ENCODE measurements at places on chromosomes 1 and 21.

GRCh38 chr21:30515681-30516080 lies 13.7 kb upstream of the KRTAP19-5 start:
- DNase-seq, result no peak

DNA sequence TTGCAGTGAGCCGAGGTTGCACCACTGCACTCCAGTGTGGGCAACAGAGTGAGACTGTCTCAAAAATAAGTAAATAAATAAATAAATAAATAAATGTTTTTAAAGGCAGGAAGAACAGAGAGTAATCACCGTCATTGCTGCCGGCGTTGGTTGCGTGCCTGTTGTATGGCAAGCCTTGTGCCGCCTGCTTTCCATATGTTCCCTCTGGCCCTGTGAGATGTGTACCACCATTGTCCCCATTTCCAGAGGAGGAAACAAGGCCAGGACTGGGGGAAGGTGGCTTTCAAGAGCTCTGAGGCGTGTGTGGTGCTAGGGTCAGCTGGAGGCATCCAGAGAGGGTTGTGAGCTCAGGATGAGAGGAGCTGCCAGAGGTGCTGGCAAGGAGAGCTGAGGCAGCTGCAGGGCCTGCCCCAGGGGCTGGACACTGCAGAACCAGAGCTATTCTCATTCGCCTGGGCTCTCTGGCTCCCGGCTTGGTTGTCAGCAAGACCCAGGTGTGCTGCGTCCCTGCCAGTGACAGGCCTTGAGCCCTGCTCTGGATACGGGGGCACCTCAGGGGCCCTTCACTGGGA lies 5.2 kb upstream of the MARCKSL1 start:
- no peak for DNase-seq

- no peak for DNase-seq
Observed at GRCh38 chr1:204961765-204962419, 81.1 kb upstream of the CNTN2 start.

DNA sequence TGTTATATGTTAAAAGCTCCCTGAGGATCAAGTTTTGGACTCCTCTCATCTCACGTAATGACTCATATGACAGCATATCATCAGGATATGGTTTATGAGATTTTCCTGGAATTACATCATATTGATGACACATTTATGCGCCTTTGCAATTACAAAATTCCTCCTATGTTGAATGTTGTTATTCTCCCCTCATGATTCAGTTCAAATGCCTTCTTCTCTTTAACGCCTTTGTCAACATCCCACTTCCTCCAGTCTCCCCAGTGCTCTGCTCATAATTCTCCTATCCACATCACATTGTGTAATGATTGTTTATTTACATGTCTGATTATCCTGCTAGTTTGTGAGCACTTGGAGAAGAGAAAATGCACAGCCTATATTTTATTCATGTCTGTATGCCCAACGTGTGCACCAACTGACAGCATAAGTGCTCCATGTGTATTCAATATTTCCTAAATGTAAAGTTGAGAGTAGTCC lies 80.9 kb upstream of the BACH1 start:
- no peak for DNase-seq

GRCh38 chr1:9293533-9294404 lies 1.1 kb downstream of the SPSB1 start:
- peak; percentile 28 for DNase-seq

- DNase-seq, result no peak
Observed at GRCh38 chr1:172460177-172460576, 16.3 kb upstream of the PIGC start.

DNA sequence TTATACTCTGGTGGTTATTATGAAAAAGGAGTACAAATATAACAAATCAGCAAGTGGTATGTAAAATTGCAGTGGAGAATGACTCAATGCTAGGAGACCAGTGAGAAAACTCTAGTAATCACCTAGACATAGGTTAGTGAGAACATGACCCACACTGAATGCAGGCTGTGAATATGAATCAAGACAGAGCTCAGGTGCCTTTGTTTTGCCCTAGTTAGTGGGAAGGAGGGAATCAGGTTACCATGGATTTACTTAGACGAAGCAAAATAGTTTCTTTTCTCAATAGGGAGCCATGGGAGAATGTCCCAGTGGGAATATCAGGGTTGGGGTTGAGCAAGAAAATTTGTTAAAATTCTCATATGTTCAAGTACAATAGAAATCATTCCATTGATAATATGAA lies 10.6 kb upstream of the GCLM start:
- no peak for DNase-seq

DNA sequence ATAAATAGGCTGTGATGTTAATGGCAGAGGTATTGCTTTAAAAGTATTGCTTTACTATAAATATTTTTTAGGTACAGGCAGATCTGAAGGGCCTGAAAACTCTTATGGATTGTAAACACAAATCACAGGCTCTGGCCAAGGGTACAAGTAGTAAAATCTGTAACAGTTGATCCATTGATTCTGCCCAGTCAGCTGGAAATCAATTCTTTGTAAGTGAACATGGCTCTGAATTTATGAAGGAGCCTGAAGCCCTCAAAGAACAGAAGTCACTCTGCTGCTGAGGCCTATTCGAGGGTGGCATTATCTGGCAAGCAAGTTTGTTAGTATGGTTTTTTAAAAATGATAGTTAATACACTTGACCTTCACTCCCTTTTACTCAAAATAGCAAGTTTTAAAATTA lies 834.0 kb upstream of the TMPRSS15 start:
- DNase-seq, result no peak

GRCh38 chr1:56496821-56497772 lies 82.3 kb downstream of the PLPP3 start:
- DNase-seq, result no peak

DNA sequence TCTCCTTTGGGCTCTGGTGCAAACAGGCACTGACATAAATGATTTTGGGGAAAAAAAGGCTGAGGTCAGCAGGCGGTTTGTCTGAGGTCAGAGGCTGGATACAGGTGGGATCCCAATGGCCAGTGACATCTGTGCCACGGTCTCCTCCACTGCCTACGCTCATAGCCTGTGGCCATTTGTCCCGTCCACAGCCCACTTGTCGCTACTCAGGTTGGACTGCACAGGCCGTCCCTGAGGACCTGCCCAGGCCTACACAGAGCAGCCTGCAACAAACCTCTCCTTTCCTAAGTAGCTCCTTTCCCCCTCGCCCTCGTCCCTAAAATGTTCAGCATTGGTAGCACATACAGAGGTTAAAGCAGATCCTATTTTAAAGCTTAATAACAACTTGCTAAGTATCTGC lies 150.7 kb downstream of the ZBTB18 start:
- DNase-seq, result no peak

DNA sequence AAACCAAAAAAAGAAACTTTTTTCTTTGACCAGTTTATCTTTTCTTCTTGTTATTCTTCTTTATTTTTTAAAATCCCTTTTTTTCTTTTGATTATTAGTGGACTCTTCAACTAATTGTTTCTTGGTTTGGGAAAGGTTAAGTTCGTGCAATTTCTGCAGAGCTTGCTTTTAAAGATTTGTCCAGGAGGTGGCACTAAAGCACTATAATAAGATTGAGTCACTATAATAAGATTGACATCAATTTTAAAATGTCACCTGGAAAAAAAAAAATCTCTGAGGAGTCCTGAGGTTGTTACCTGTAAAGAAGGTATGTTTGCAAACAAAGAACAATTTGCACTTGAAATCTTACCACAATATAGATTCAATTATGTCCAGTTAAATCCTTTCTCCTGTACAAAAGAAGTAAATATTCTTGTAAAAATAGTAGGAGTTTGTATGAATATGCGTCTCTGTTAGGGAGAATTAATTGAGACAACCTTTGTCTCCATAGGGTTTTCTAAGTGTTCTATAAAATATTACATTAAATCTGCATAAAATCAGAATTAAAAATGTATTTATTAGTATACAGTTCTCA lies 166.7 kb downstream of the ADGRL4 start:
- DNase-seq, result no peak

DNA sequence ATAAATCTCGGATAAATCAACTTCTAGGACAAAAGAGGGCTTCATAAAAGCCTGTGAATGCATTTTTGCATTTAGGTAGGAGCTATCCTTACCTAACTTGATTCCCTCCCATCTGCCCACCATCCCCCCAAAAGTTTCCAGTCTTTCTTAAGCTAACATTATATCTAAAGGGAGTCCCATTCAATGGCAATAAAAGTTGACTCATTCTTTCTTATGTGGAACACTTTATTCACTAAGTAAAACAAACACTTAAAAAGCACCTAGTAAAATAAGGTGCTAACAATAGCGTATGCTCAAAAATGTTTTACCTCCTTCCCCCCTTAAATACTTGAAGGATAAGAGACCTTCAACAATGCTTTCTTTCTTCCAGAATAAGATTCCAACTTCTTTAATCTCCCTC lies 83.8 kb downstream of the GON4L start:
- DNase-seq, result no peak

GRCh38 chr1:108071601-108072000 lies 106.6 kb upstream of the VAV3 start:
- no peak for DNase-seq

- DNase-seq, result peak; percentile 10
Observed at GRCh38 chr21:35400233-35400939, 351.3 kb upstream of the RUNX1 start.

DNA sequence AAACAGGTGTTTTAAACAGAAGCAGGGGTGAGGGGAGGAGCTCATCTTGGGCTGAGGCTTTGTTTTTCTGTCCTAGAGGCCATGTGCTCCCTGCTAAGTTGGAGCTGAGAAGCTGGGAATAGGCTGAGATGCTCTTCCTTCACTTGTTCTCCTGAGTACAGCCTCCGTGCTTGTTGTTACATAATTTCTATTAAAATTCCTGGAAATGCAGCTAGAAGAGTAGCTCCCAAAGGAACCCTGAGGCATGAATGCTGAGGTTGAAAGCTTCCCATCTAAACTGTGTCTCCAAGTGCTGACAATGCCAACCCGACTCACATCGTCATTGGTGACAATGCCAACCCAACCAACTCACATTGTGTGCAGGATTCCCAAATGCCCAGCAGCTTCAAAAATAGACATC lies 12.6 kb upstream of the ITPKB start:
- no peak for DNase-seq

- no peak for DNase-seq
Observed at GRCh38 chr1:78033797-78034172, 12.0 kb upstream of the GIPC2 start.

GRCh38 chr1:27071049-27071416 lies 58.4 kb upstream of the TENT5B start:
- DNase-seq, result no peak

- DNase-seq, result no peak
Observed at GRCh38 chr1:202304375-202304774, 37.4 kb downstream of the UBE2T start.

DNA sequence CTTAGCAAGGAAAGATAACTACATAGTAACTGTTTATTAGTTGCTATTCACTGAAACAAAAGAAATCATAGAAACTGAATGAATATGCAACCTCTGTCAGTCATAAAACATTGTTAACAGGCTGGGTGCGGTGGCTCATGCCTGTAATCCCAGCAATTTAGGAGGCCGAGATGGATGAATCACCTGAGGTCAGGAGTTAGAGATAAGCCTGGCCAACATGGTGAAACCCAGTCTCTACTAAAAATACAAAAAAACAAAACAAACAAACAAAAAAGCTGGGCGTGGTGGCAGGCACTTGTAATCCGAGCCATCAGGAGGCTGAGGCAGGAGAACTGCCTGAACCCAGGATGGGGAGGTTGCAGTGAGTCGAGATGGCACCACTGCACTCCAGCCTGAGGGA lies 44.1 kb downstream of the CRB1 start:
- no peak for DNase-seq

GRCh38 chr1:234188454-234188792 lies 184.8 kb upstream of the COA6 start:
- DNase-seq, result no peak

DNA sequence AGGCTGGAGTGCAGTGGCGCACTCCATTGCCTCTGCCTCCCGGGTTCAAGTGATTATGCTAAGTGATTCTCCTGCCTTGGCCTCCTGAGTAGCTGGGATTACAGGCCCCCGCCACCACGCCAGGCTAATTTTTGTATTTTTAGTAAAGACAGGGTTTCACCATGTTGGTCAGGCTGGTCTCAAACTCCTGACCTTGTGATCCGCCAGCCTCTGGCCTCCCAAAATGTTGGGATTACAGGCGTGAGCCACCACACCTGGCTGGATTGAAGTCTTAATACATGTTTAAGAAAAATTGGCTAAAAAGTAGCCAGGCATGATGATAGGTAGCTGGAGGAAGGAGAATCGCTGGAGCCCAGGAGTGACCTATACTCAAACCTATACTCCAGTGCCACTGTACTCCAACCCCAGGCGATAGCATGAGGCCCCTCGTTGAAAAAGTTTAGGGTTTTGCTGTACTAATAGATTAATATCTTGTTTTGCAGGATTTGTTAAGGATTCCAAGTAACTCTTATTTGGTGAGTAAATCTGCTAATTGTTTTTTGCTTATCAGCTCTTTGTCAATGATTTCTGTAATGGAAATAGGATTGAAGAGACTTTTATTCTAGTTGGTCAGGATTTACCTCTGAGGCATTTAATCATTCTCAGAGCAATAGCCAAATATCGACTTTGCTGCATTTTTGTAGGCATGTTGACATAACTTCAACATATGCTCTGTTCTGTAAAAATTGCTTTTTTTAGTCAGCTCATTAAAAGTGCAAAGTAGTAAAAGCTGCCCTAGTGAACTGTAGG lies 2.0 kb downstream of the RCC1 start:
- no peak for DNase-seq

DNA sequence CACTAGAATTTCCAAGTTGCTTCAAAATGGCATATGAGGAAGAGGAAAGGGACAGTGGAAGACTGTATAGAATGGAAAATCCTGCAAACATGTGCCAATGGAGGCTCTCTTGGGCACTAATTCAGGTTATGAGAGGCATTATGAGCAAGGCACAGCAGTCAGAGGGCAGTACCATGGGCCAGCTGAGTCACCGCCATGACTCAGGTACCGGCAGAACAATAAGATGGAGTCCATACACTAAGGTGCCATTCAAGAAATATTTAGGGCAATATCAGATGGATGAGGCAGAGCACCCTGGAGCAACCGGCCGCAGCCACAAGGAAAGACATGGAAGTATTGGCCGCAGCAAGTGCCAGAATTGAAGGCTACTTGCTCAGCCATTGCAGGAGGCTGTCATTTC lies 25.6 kb upstream of the VAV3 start:
- no peak for DNase-seq

- DNase-seq, result no peak
Observed at GRCh38 chr1:22332795-22333499, 118.7 kb upstream of the ZBTB40 start.

DNA sequence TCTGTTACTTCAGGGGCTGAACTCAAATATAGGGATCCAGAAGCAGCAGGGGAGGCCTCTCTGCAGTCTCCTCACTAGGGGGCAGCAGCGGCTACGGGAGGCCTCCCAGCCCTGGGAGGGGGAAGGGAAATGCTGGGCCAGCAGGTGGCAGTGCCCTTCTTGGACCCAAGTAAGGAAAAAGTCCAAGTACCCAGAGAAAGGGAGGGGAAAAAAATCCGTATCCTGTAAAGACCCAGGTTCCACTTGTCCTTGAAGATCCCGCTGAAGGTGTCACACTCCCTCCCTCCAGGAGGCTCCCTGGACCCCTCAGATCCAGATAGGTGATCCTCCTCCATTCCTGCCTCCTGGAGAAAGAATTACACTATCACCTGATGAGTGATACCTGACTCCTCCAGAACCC lies 14.1 kb upstream of the NUAK2 start:
- DNase-seq, result peak; percentile 35
